Kidney (tissue), 22 donors: ENCODE measurements at places on chromosomes 12 and 14. TPM values are rescaled to one million over a fixed set of nuclear protein-coding genes. Genes with fewer than 3 reads are reported as not detected.

The FSCB gene
- not detected for polyA plus RNA-seq

The OR10AD1 gene
- polyA plus RNA-seq = not detected

The DNM1L gene
- polyA plus RNA-seq = 30.5 TPM

The IRAK3 gene
- polyA plus RNA-seq = 1.2 TPM

The ASIC1 gene
- polyA plus RNA-seq = 0.99 TPM

The CFL2 gene
- 56.3 TPM for polyA plus RNA-seq

The FAIM2 gene
- 1.3 TPM for polyA plus RNA-seq

The TMEM132D gene
- not detected for polyA plus RNA-seq

The TMEM119 gene
- 4.1 TPM for polyA plus RNA-seq

The KRT82 gene
- not detected for polyA plus RNA-seq

The FAR2 gene
- polyA plus RNA-seq = 3.1 TPM

The RNASE7 gene
- not detected for polyA plus RNA-seq

The KRT80 gene
- 1.0 TPM for polyA plus RNA-seq

The IKZF4 gene
- polyA plus RNA-seq = 2.7 TPM

The IAPP gene
- polyA plus RNA-seq = not detected

The HPD gene
- 393 TPM for polyA plus RNA-seq

The AGAP2 gene
- polyA plus RNA-seq = 0.13 TPM

The SMCO2 gene
- polyA plus RNA-seq = not detected

The CLEC1B gene
- not detected for polyA plus RNA-seq

The LLPH gene
- 28.7 TPM for polyA plus RNA-seq

The MYF6 gene
- not detected for polyA plus RNA-seq

The OTX2 gene
- not detected for polyA plus RNA-seq

The BCL11B gene
- 0.13 TPM for polyA plus RNA-seq

The CPNE6 gene
- 3.4 TPM for polyA plus RNA-seq

The RNASE1 gene
- polyA plus RNA-seq = 476 TPM

The INSM2 gene
- polyA plus RNA-seq = not detected

The TTC5 gene
- 12.3 TPM for polyA plus RNA-seq

The FOXM1 gene
- polyA plus RNA-seq = 1.3 TPM

The PRB2 gene
- not detected for polyA plus RNA-seq

The EIF2B2 gene
- polyA plus RNA-seq = 60.6 TPM

The SERPINA6 gene
- polyA plus RNA-seq = 12.9 TPM

The KRT6A gene
- polyA plus RNA-seq = not detected

The MYH6 gene
- 0.13 TPM for polyA plus RNA-seq

The CD69 gene
- 2.2 TPM for polyA plus RNA-seq

The SIX6 gene
- polyA plus RNA-seq = not detected

The RFX4 gene
- polyA plus RNA-seq = not detected

The PZP gene
- not detected for polyA plus RNA-seq

The ARHGDIB gene
- 127 TPM for polyA plus RNA-seq

The GPRC5D gene
- not detected for polyA plus RNA-seq
